ENCODE measurements at places on chromosomes 4 and X. TPM values are rescaled to one million over a fixed set of nuclear protein-coding genes. Genes with fewer than 3 reads are reported as not detected.
A peak's percentile ranks its signal among the peaks of the same experiment; 100 is the strongest.

DNA sequence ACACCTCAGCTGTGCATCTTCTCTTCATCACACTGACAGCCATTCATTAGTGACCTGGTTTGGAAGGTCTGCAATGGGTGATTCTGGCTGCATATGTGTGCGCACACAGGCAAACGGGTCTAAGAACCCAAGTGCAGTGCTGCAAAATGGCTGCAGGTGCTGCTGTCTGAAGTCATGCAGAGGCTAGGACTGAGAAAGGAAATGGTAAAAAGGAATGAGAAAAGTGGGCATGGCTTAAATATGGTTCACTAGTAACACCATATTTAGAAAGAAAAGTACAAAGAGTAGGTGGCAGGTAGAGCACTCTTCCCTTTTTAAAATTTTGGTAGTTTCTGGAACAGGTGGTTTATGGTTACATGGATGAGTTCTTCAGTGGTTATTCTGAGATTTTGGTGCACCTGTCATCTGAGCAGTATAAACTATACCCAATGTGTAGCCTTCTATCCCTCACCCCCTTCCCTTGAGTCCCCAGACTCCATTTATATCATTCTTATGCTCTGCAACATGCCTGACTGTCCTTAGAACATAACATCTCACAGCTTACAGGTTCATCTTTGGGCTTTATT is 78.4 kb downstream of the CCNG2 start:
- H3K27ac ChIP-seq: no peak overlapping the region
- H3K36me3 ChIP-seq: no peaks in the 10 kb centered on the region
- H3K4me1 ChIP-seq: no peaks in the 10 kb centered on the region
- no peak overlapping the region for H3K4me3 ChIP-seq
- peaks cover 31% of the 10 kb centered on the region for H3K27me3 ChIP-seq

DNA sequence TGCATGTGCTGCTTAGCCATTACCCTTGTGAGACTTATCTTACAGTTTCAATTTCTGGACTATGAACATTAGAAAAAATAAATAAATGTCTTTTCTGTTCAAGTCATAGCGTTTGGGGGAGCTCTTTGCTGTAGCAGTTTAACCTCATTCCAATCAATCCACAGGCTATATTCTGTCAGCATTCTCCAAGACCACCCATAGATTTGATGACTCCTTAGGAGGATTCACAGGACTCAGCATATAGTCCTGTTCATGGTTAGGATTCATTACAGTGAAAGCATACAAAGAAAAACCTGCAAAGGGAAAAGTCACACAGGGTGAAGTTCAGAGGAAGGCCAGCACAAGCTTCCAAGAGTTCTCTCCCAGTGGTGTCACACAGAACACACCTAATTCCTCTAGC is 180.5 kb downstream of the ADAMTS3 start:
- no peak overlapping the region for H3K4me3 ChIP-seq
- H3K27ac ChIP-seq: no peak overlapping the region
- no peaks in the 10 kb centered on the region for H3K27me3 ChIP-seq
- H3K36me3 ChIP-seq: no peaks in the 10 kb centered on the region
- no peak for DNase-seq

GRCh38 chr4:52643785-52644244 is 15.3 kb downstream of the USP46 start:
- H3K4me3 ChIP-seq: no peak overlapping the region
- peaks cover 27% of the 10 kb centered on the region for H3K4me1 ChIP-seq
- no peaks in the 10 kb centered on the region for H3K27me3 ChIP-seq
- H3K36me3 ChIP-seq: no peaks in the 10 kb centered on the region

DNA sequence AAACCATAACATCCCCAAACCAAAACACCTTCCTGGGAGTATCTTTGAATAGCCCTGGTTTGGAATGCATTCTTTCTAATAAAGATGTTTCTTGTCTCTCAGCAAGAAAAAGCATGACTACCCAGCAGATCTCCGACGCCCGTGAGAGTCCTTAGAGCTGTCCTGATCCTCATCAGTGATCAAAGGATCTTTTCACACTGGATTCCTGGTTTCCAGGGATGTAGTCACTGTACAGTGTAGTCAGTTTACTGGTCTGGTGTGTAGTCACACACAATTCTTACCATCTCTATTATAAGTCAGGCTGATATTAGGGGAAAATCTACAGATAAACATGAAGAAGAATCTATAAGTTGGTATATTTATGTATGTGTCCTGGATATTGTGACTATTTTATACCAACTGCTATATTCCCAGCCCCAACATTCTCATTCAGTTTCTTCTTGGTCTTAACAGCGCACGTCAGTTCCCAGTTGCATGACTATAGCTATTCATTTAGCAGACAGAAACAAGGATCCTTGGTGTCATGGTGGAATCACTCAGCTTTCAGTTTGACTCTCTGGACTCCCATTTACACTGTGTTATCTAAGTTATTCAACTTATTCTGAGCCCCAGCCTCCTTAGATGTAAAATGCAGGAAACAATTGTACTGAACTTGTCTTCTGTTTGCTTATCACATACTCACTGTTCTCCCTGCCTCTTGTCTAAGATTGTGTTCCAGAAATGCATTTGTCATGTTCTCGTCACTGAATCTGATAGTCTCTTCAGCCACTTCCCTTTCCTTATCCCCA is 68.3 kb downstream of the SLIT2 start:
- no peaks in the 10 kb centered on the region for H3K36me3 ChIP-seq
- no peak for DNase-seq
- no peak overlapping the region for H3K27ac ChIP-seq
- no peak overlapping the region for H3K4me3 ChIP-seq
- no peaks in the 10 kb centered on the region for H3K4me1 ChIP-seq

Gene TMPRSS11A
- total RNA-seq: not detected

GRCh38 chrX:123959281-123960063 is 2.0 kb upstream of the STAG2 start:
- no peak for DNase-seq
- H3K36me3 ChIP-seq: no peaks in the 10 kb centered on the region
- H3K4me1 ChIP-seq: no peaks in the 10 kb centered on the region
- no peaks in the 10 kb centered on the region for H3K27me3 ChIP-seq

DNA sequence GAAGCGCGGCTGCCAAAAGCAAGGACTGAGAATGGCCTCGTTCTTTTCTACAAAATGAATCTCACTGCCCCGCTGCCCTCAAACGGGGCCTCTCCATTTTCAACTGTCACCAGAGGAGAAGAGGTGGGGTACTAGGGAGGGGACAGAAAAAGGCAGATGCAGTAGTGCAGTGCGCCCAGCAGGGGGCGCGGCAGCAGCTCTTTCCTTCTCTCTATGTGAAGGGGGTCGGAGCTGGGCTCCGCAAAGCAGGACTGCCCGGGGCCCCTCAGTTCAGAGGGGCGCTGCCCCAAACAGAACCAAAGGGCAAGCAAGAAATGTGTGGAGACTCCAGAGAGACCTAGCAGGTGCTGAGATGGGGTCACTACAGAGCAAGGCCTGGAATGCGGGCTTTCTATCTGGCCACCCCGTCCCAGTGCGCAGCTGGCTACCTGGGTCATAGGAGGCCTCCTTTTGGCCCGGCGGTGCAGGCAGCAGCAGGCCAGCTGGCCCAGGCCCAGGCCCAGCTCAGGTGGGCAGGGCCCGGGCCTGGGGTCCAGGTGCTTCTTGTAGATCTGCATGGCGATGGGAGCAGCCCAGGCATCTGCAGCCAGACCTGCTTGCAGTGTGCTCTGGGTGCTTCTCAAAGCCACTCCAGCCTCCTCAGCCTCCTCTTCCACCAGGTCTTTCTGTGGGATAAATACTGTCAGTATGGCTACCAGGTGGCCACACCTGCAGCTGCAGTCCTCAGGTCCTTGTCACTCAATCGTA is 5.9 kb downstream of the IRAK1 start:
- H3K27me3 ChIP-seq: no peaks in the 10 kb centered on the region
- no peak overlapping the region for H3K4me3 ChIP-seq
- H3K4me1 ChIP-seq: peaks cover 4% of the 10 kb centered on the region
- peaks cover 4% of the 10 kb centered on the region for H3K36me3 ChIP-seq
- H3K27ac ChIP-seq: no peak overlapping the region

Gene TCEAL9
- total RNA-seq: 69.0 TPM

Gene CDS1
- total RNA-seq: 3.8 TPM

DNA sequence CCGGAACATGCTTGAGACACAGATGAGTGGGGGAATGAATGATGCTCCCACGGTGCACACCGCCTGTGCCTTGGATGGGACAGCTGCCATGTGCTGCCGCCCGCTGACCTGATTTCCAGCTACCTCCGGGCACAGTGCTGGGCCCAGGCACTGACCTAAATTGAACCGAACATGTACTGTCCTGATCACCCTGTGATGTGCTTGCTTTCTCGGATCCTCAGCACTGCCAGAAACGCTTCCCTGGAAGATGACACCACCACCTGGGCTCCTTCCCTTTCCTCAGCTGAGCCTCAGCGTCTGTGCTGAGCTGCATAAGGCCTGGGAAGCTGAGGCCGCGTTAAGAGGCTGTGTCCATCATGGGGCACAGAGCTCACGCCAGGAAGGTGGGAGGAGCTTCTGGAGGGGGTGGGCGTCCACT is 39.3 kb upstream of the MXD4 start:
- H3K36me3 ChIP-seq: no peaks in the 10 kb centered on the region
- no peak overlapping the region for H3K4me3 ChIP-seq
- no peak overlapping the region for H3K27ac ChIP-seq

GRCh38 chr4:21811565-21811964 is 137.0 kb downstream of the KCNIP4 start:
- no peak overlapping the region for H3K4me3 ChIP-seq
- no peaks in the 10 kb centered on the region for H3K36me3 ChIP-seq
- H3K27ac ChIP-seq: no peak overlapping the region
- peaks cover 5% of the 10 kb centered on the region for H3K4me1 ChIP-seq

DNA sequence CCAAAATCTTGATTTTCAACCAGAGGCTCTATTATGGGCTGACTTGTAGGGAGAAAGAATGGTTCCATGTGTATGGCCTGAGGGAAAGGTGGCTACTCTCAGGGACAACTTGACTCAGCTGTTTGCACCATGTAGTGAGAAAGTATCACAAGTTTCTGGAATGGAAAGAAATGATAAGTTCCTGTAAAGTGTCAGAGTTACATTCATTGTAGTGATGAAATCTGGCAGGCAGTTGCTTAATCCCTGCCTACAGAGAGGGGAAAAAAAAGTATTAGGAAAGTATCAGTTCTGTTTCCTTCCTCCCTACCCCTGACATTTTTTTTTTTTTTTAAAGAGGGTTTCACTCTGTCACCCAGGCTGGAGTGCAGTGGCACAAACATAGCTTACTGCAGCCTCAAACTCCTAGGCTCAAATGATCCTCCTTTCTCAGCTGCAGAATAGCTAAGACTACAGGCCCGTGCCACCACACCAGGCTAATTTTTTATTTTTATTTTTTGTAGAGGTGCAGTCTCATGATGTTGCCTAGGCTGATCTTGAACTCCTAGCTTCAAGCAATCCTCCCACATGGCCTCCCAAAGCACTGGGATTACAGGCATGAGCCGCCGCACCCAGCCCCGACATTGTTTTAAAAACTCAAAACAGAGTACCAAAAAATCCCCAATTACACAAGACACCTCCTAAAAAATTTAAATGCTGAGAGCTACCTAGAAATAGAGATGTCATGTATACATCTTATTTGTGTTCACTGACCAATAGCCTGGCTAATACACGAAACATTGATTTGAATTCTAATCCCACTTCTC is 4.8 kb upstream of the FBXL5 start:
- no peak overlapping the region for H3K4me3 ChIP-seq
- no peaks in the 10 kb centered on the region for H3K27me3 ChIP-seq
- peaks cover 4% of the 10 kb centered on the region for H3K36me3 ChIP-seq
- peaks cover 10% of the 10 kb centered on the region for H3K4me1 ChIP-seq
- peak; percentile 23 for DNase-seq

GRCh38 chrX:7706032-7706431 is 136.9 kb upstream of the VCX start:
- DNase-seq: no peak
- H3K27me3 ChIP-seq: no peaks in the 10 kb centered on the region
- no peaks in the 10 kb centered on the region for H3K36me3 ChIP-seq
- no peak overlapping the region for H3K27ac ChIP-seq
- H3K4me1 ChIP-seq: no peaks in the 10 kb centered on the region

Gene MYOZ2
- total RNA-seq: 0.24 TPM

GRCh38 chr4:2335729-2336101 is 73.8 kb upstream of the MXD4 start:
- H3K4me1 ChIP-seq: peaks cover 6% of the 10 kb centered on the region
- no peak overlapping the region for H3K4me3 ChIP-seq
- no peak for DNase-seq
- H3K36me3 ChIP-seq: no peaks in the 10 kb centered on the region
- peaks cover 5% of the 10 kb centered on the region for H3K27me3 ChIP-seq

Gene C1GALT1C1
- total RNA-seq: 12.7 TPM

Gene AFM
- total RNA-seq: not detected

GRCh38 chr4:46955601-46956000 is 37.8 kb downstream of the GABRA4 start:
- H3K4me3 ChIP-seq: no peak overlapping the region
- H3K36me3 ChIP-seq: no peaks in the 10 kb centered on the region
- H3K4me1 ChIP-seq: no peaks in the 10 kb centered on the region
- H3K27me3 ChIP-seq: no peaks in the 10 kb centered on the region

GRCh38 chrX:120463241-120463640 is 5.9 kb downstream of the LAMP2 start:
- H3K4me3 ChIP-seq: no peak overlapping the region
- H3K4me1 ChIP-seq: peaks cover 6% of the 10 kb centered on the region
- no peak overlapping the region for H3K27ac ChIP-seq
- no peaks in the 10 kb centered on the region for H3K27me3 ChIP-seq
- DNase-seq: no peak

DNA sequence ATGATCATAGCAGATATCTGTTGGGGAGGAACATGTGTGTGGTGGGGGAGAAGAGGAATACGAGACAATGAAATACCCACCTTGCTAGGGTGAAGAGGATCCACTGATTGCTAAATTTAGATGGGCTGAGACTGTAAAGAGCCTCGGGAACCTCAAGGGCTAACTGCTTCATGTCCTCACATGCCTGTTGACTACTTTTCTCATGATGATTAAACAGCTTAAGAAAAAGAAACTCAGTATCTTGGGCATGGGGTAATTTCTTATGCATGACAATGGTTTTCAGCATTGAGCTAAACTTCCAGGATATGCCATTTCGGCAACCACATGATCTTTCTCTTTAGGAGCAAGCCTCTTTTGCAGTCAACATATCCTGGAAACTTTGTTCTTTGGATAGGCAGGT is 3.9 kb upstream of the LNX1 start:
- no peak overlapping the region for H3K4me3 ChIP-seq
- H3K27ac ChIP-seq: no peak overlapping the region
- no peaks in the 10 kb centered on the region for H3K27me3 ChIP-seq
- DNase-seq: no peak
- no peaks in the 10 kb centered on the region for H3K36me3 ChIP-seq

- DNase-seq: no peak
- no peaks in the 10 kb centered on the region for H3K27me3 ChIP-seq
- no peaks in the 10 kb centered on the region for H3K36me3 ChIP-seq
- H3K4me3 ChIP-seq: no peak overlapping the region
Observed at GRCh38 chr4:104022831-104023230, 303.0 kb upstream of the TACR3 start.

GRCh38 chrX:106608016-106608415 is 3.8 kb upstream of the RADX start:
- no peaks in the 10 kb centered on the region for H3K4me1 ChIP-seq
- H3K27ac ChIP-seq: no peak overlapping the region
- no peak overlapping the region for H3K4me3 ChIP-seq
- H3K27me3 ChIP-seq: no peaks in the 10 kb centered on the region

Gene CENPC
- 10.0 TPM for total RNA-seq

Measured in astrocyte (in vitro differentiated cells and primary cell).